ENCODE measurements at places on chromosomes 12 and 14.

DNA sequence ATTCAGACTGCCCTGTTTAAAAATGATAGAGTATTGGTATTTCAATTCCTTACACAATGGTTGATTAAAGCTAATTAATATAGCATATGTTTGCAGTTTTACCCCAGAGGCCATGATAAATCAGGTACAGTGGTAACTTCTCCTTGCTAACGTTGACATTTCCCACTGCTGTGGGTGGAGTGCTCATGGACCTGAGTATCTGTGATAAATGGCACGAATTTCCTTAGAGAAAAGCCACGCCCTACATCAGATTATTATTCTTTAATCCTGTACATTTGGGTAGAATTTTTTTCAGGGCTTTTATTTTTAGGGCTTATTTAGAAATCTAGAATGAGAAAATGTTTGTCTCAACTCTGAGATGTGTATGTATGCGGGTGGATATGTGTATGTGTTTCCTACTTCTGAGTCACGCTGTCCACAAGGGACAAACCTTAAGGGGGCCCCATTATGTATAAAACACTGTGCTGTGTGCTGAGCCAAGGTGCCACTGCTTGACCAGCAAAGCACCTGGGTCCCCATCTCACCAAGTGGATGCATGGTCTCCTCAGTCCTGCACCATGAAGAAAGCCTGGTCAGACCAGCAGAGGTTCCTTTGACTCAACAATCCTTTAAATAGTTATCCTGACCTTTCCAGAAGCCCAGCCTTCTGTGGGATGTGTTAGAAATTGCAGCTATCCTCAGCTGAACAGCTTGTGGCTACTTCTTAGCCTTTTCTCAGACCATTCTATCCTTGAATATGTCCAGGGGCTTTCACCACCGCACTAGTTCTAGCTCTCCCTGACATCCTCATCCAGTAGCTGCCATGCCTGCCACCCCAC lies 57.9 kb upstream of the STK38L start:
- no peak for DNase-seq

DNA sequence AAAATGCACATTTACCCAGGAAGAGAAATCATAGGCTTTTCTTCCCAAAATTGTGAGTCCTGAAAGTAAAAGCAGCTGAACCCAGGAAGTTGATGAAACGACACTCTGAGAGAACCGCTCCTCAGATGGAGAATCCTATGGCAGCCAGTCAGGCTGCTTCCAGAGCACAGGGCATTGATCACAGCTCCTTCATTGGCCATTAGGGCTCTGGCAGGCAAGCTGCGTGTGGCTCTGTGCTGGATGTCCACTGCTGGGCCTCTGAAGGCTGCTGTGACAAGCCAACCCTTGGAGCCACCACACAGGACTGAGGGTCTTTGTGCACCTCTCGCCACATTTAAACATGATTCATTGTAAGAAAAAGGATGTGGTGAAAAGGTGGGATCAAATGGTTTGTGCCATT lies 89.4 kb downstream of the EXOC5 start:
- peak; percentile 11 for DNase-seq

GRCh38 chr12:113990250-113991223 lies 24.4 kb upstream of the RBM19 start:
- DNase-seq = no peak

DNA sequence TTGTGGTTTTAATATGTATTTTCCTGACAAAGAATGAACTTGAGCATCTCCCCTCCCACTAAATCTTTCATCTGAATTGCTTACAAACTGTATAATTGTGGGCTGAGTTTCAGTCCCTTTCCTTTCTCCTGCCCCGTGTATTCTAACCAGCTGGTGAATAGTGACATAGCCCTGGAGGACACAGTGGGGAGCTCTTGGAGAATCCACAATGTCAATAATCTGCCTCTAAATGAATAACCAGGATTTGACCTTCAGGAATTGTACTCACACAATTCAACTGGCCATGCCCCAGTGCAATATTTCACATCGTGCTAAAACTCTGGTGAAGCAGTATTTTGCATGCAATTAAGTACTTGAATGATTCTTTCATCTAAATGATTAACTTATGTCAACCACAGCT lies 177.2 kb downstream of the C12orf42 start:
- DNase-seq = no peak

DNA sequence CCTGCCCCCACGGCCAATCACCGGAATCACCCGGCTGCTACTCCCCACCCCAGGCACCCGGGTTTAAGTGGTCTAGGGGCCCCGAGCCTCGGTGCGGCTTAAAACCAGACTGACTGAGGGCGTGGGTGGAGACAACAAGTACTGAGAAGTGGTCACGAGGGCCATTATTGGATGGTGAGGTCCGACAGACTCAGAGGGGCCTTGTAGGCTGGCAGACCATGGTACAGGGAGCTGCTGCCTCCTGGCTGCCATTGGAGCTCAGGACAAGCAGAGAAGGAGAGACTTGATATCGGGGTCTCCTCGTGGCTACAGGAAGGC lies 54.1 kb downstream of the FBRSL1 start:
- DNase-seq = peak; percentile 71

DNA sequence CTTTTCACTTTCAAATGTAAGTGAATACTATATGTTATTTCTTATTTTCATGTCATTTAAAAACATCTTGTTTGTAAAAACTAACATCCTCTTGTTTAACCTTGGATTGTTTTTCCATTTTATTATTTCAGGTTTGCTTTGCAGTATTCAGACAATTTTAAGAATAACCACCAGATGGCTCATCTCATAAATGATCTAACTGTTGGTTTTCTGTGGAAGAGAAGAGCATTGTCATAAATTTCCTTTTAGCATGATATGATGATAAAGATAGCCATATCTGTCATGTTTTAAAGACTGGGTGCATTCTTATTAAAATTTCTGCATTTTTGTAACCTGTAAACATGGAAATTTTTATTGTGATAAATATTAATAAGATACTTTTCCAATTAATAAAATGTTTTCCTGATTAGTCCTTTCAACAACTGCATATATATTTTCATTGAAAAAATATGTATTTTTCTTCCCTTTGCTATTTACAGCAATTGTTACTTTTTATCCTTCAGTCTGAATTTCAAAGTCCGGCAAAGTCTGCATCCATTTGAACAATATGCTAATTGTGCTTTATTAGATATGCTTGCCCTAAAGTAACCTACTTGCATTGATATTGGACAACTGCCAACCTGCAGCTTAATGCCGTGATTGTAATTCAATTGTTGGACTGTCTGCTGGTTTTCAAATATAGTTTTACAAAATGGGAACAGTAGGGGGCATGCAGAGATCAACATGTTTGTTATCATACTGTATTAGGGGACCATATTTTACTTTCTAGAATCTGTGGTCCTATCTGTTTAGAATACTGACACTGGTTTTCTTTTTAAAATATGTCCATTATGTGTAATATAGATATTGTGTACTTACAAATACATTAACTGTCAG lies 163.4 kb downstream of the GARIN6 start:
- peak; percentile 54 for DNase-seq

- no peak for DNase-seq
These were observed 375.9 kb downstream of the TMEM121 start for GRCh38 chr14:105902131-105902898.
